ENCODE measurements at places on chromosomes 12 and 14.

DNA sequence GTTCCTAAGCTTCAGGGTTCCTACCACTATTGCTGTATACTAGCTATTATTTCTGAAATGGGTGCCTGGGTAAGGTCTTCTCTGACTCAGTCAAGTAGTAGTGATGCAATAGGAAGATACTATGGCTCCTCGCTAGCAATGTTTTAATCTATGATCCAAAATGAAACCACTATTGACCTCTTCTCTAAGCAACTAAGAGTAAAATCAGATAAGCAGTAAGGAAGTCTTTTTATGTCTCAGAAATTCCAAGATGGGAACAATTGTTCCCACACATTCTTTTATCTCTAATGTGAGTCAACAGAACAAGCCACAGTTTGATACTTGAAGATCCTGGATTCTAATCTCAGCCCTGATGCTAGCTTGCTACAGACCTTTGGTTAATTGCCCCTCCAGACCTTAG, 45.1 kb downstream of the AREL1 start:
- no peak for DNase-seq

DNA sequence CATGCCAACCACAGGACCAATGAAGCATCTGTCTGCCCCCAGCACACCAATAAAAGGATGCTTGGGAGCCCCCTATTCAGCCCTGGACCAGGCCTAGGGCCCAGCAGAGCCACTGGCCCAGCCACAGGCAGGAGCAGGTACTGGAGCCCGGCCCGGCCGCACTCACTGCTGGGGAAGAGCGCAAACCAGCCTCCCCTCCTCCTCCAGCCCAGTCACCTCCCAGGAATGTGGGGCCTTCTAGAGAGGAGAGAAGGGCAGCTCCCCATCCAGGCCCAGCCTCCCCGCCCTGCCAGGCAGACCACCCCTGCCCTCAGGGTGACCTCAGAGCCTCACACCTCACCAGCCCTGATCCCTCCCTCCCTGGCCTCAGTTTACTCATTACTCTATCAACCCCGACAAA, 56.2 kb downstream of the CCNK start:
- no peak for DNase-seq

DNA sequence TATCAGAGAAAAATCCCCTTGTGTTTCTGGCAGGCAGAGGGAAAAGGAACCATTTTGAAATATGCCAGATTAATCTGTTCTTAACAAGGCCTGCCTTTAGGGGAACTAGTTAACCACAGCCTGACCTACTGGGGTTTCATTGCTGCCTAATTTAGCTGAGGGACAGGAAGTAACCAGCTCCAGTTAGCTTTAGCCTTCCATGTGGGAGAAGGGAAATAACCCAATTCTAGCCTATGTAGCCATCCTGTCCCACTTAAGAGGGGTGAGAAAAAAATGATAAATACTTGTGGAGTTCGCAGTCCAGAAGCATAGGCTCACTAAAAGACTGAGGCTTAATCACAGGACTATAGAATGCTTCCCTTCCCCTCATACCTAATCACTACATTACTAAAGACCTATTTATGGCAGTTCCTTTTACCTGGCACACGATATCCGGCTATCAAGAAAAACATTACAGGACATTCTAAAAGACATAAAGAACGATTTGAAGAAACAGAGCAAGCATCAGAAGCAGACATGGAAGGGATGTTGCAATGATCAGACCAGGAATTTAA, 22.8 kb downstream of the COX8C start:
- no peak for DNase-seq

DNA sequence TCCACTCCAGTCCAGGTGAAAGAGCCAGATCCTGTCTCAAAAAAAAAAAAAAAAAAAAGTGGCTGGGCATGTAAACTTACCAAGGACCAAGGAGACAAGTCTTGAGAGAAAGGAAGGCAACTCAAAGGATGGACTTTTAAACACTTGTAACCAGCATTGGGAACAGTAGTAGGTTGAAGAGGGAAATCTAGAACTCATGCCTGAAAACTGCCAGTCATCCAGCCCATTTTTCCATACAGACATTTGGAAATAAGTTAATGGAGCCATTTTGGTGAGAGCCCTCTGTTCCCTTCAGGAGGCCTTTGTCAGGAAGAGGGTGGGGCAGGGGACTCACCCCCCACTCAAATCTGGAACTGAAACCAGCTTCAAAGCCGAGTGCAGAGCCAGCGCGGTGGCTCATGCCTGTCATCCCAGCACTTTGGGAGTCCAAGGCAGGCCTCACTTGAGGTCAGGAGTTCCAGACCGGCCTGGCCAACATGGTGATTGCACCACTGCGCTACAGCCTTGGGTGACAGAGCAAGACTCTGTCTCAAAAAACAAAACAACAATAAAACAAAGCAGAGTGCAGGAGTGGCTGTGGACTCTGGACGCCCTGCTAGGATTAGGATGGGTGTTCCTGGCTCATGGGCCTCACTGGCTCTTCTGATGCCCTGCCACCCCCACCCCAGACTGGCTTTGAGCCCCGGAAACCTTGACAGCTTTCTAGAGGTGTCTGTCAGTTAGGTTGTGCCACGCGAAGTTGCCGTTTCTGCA, 1.6 kb upstream of the MLXIP start:
- no peak for DNase-seq

DNA sequence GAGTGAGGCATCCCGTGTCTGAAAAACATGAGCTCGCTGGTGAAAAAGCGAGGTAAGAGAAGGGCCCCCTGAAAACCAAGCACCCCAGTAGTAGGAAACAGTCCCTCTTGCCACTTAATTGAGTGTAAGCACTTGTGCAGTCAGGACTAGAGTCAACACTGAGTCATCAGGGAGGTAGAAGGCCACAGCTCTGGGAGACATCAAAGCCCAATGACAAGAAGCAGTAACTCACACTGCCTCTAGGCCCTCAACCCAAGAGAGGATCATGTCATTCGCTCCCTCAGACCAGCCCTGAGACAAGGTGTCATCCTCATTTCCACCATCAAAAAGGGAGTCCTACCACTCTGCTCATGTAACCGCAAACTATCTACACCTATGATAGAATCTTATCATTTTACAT, 17.8 kb downstream of the POMT2 start:
- DNase-seq: no peak
